ENCODE measurements at places on chromosomes 2 and 18. TPM values are rescaled to one million over a fixed set of nuclear protein-coding genes. Genes with fewer than 3 reads are reported as not detected.

DNA sequence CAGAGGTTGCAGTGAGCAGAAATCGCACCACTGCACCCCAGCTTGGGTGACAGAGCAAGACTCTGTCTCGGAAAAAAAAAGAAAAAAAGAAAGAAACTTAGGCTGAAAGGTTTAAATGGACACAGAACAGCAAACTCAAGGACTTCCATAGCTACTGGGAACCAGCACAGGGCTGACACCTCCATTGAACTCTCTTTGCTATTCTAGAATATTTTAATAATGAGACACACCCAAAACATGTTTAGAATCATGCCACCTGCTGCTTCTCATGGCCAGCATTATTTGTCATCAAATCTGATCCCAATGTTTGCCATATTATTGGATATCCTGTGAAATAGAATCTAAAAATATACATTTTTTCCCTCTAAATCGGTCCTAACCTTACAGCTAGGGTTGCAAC is 42.7 kb upstream of the LTBP1 start:
- DNase-seq = no peak

DNA sequence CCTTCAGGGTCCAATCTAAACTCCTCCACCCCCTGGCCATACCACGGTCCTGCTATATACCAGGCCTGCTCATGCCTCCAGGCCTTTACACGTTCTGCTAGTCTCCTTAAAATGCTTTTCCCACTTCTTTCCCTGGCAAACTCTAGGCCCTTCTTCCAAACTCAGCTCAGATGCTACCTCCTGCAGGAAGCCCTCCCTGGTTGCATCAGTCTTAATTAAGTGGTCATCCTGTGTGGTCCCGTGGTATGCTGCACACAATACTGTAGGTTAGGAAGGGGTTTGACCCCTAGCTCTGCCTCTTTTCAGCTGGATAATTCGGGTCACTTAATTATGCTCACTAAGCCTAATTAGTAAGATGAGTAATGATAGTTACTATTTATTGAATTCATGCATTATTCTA is 85.9 kb upstream of the SP3 start:
- no peak for DNase-seq

- DNase-seq = no peak
Observed at GRCh38 chr2:133442393-133442792, 125.9 kb downstream of the NCKAP5 start.

- no peak for DNase-seq
Observed at GRCh38 chr2:222299906-222300725, 1.3 kb upstream of the PAX3 start.

The CYTIP gene
- polyA plus RNA-seq = 0.38 TPM

The DQX1 gene
- not detected for polyA plus RNA-seq

The IL1R2 gene
- polyA plus RNA-seq = 0.95 TPM

DNA sequence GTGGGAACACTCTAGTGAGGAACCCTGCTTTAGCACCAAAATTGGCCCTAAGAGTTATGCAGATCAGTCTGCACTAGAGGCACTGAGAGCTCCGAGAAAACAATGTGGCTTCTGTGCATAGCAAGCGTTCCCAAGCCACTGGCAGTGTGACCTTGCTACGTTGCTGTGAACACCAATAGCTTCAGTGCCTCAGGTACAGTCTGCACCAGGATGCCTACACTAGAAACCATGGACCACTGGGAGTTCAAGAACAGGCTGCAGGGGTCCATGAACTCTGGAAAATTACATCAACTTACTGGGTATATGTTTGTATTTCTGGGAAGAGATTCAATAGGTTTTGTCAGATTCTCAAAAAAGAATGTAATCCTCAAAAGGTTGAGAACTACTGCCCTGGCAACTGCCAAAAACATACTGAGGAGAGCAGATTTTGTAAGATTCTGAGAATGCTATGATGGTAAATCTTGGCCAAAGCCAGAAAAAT is 18.3 kb upstream of the SP3 start:
- no peak for DNase-seq

The PRKAG3 gene
- polyA plus RNA-seq = 0.06 TPM

The CABYR gene
- polyA plus RNA-seq = 0.10 TPM

DNA sequence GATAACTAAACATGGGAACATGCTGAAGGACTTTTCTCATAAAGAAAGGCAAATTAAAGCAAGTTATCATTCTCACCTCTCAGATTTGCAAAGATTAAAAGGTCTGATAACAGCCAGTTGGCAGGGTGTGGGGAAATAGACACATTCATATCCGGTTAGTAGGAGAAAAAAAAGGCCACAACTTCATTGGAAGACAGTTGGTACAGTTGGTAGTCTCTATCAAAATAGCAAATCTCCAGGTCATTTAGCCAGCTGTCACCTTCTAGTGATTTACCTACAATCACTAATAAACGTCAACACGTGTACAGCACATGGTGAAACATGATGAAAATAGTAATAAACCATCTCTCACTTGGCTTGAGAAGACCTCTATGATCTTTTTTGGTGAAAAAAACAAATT is 16.6 kb downstream of the INPP5D start:
- DNase-seq = no peak

- DNase-seq = no peak
Observed at GRCh38 chr2:53863538-53864227, 3.9 kb upstream of the GPR75 start.

- DNase-seq = no peak
Observed at GRCh38 chr2:138432971-138433370, 68.6 kb upstream of the SPOPL start.

- DNase-seq = no peak
Observed at GRCh38 chr2:179332903-179333302, 68.3 kb upstream of the SESTD1 start.

DNA sequence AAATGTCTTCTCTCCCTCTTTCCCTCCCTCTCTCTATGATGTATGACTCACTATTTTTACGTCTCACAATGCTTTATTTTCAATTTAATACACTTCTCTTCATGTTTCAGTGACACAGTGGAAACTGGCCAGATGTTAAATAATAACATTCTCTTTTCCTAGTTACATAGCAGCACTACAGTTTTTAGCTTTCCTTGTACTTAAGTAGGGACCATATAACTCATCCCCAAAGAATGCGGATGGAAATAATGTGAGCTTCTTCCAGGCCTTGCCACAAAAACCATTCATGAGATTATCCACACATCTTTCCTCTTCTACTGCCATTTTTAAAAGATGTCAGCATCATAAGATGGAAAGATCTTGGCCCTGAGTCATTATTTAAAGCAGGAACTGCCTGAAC is 789.4 kb downstream of the LRP1B start:
- no peak for DNase-seq

The SLC5A7 gene
- 0.03 TPM for polyA plus RNA-seq

- DNase-seq = no peak
Observed at GRCh38 chr18:76483780-76484179, 11.3 kb downstream of the ZNF516 start.

The AFG3L2 gene
- 89.4 TPM for polyA plus RNA-seq

DNA sequence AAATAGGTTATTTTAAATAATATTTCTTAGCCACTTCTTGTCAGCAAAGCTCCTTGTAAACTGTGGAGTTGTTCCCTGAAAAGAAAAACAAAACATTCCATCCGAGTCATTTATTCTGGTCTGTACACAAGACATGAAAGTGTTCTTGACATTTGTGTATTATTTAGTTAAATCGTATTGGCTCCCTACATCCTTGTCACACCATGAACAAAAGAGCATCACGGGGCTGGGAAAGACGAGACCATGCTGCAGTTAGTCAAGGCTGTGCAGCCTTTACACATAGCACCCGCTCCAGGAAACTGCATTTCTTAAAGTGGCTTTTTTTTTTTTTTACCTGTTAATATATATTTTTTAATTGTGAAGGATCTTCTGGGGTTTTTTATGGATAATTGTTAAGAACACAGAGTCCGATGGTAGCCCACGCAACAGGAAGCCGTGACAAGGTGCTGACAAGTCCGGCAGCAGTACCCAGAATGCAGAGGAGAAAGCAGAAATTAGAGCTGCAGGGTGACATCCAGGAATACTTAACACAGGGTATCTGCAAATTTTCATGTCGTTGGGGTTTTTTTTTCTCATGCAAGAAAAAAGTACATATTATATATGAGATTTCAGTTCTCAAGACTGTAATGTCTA is 588.4 kb downstream of the ARHGAP15 start:
- no peak for DNase-seq

The RAB6C gene
- polyA plus RNA-seq = 0.08 TPM

Data from heart left ventricle (tissue), 16 donors.